NCI-H1417 (cell line): ENCODE measurements at places on chromosomes 4 and X.

DNA sequence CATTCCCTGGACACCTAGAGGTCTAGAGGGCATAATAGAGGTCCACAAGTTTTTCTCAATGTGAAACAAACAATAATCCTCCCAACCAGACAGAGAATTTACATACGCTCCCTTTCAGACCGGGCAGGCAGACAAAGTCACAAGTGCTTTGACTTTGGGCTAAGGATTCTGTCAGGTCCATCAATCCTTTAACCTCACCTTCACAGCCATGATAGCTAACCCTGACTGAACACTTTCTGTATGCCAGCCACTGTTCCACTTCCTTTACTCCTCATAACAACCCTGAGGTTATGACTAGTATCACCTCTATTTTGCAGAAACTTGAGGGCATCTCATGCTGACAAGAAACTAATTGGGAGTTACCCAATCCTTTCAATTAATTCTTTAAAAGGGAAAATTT lies 118.8 kb upstream of the AFF2 start:
- no peak for DNase-seq

GRCh38 chr4:3366893-3367775 lies 74.3 kb downstream of the RGS12 start:
- no peak for DNase-seq

- peak; percentile 79 for DNase-seq
Observed at GRCh38 chr4:24805067-24805466, 9.7 kb downstream of the SOD3 start.

DNA sequence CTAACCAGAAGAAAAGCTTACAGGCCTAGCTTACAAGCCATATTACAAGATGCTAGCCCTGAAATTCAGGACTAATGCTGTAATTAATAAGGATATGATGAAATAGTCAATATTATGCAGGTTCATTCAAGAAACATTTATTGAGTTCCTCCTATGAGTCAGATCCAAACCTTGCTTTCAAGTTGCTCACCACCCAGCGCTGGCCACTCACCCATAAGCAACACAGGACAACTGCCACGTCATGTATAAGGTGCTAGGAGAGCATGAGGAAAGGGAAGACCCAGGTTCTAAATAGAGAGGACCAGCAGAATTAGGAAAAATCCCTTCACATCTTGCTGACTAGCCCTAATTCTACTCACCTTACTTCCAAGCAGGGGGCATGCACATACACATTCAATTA lies 23.3 kb downstream of the MAML3 start:
- no peak for DNase-seq

DNA sequence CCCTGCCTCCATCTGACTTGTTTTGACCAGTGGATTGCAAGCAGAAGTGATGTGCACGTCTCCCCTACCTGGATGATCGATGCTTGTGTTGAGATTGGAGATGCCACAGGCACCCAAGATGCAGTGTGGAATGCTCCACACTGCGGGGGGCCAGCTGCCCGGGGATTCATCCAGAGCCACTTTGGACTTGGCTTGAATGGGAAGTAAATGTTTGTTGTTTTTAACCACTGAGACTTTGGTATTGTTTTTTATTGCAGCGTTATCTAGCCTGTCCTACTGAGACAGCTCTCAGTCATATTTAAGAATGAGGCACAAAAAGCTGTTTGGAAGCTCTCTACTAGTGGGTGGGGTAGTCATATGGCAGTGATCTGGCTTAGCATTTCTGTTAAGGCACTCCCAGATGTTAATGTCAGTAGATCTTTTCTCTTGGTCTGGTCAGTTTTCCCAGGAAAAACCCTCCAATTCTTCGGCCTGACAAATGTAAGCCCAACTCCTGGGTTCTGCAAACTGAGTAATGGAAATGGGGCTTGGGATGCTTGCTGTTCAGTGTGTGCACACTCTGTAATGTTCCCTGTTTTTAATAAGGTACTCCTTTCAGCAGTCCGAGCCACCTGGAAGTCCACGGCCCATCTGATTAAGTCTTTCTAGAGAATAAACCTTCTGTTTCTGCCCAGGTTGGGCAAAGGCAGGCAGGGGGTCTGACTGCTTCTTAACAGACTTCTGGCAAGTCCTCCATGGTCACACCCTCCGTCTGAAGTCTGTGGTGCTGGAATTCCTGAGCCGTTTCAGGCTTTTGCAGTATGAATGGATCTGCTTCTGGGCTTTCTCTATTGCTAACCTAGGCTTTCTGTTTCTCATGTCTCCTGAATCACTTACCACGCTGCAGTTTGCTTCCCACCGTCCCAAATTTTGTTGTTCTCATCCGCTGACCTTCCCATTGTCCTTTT lies 74.8 kb downstream of the WWC2 start:
- DNase-seq, result no peak

DNA sequence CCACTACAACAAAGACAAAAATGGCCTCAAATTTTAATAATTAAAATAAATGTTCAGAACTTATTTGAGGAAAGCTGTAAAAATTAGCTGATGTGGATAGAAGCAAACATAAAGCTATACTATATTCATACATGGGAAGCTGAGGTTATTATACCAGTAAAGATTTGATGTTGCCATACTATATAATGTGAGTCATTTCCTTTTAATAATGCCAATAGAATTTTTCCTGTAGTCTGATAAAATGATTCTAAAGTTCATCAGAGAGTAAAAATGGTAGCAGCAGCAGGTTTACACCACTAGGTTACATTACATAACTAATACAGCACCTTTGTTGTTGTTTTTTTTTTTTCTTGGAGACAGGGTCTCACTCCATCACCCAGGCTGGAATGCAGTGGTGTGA lies 45.5 kb upstream of the CYP2U1 start:
- DNase-seq, result no peak

DNA sequence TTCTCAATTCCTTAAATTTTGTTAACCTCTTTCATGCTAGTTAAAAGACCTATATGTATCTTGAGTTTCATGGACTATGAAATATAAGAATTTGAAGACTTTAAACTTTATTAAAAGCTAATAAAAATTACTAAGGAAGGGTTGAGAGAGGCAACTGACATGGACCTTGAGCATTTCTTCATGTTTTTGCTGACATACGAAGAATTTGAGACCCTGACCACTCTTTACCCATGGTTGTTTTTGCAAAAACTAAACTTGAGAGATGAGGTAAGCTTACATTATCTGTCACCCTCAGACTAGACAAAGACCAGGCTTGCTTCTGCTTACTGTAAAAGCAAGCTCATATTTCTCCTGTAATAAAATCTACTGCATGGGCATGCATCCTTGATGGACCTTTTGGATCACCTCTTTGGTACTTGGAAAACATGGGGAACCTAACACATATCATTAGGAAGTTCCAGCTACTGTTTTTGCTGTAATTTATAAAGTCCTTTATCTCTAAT lies 338.2 kb upstream of the PABPC4L start:
- DNase-seq, result no peak

- no peak for DNase-seq
Observed at GRCh38 chrX:145818186-145819113, 821 bp downstream of the SLITRK2 start.

DNA sequence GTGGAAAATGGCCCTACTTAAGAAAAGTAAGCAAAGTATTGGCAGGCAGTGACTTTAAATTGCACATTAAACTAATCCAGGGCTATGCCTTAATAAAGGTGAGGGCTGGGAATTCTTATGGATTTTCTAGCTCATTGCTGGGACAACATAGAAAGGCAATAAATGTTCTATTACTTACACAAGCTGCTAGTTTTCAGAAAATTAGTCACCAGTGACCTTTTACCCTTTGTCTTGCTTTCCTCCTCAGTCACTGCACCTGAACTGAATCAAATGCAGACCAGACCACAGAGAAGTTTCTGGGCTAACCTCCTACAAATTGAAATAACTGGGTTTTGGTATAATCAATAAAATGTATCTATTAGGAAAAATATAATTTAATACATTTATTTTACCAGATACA lies 694.4 kb upstream of the FAM241A start:
- DNase-seq, result no peak

DNA sequence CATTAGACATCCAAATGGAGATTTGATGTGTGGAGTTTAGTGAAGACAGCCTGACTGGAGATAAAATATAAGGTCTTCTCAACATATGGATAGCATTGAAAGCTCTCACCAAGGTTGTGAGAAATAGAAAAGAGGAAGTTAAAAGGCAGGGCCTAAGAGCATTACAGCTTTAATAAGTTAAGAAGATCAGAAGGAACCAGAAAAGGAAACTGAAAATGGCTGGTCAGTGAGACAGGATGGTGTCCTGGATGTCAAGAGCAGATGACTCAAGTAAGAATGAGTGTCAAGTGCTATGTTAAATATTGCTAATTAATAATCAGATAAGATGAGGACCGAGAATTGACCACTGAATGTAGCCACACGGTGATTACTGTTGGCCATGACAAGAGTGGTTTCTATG lies 642.9 kb downstream of the STPG2 start:
- no peak for DNase-seq

GRCh38 chrX:132218100-132218812 lies 991 bp downstream of the RAP2C start:
- peak; percentile 76 for DNase-seq
